Heart left ventricle (tissue), 16 donors: ENCODE measurements at places on chromosomes 4 and X.
A peak's percentile ranks its signal among the peaks of the same experiment; 100 is the strongest.

DNA sequence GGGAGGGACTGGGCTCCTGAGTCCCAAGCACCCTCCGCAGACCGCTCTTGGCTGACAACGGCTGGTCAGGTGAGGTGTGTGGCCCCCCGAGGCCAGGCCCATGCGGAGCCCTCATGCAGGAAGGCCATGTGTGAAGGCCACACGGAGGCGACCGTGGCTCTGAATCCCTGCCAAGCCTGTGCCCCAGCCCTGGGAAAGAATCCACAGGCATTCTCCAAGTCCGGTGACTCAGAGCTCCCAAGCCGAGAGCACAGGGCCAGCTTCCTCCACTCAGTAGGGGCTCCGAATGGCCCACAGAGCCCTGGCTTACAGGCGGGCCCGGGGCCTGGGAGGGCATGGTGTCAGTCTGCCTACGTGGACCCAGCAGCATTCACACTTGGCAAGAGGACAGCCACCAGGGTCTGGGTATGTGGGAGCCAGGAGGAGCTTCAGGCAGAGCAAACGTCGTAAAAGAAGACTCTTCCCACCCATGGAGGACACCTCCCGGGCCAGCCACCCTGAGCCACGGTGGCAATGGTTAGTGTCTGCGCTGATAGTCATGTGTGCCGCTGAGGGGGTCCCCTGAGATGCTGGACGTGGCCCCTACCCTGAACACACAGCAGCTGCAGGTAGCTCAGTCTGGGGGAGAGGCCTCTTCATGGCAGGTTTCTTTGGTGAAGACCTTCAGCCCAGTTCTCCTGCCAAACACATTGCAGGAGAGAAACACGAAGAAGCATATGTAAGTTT is 105.7 kb downstream of the PSAPL1 start:
- DNase-seq, result peak; percentile 78
- no peak overlapping the region for H3K27ac ChIP-seq
- no peaks in the 10 kb centered on the region for H3K4me1 ChIP-seq

- no peaks in the 10 kb centered on the region for H3K36me3 ChIP-seq
- H3K4me1 ChIP-seq, result no peaks in the 10 kb centered on the region
- no peaks in the 10 kb centered on the region for H3K27me3 ChIP-seq
- H3K27ac ChIP-seq, result no peak overlapping the region
These were observed 494.9 kb downstream of the IDS start for GRCh38 chrX:149010013-149010852.

- H3K36me3 ChIP-seq, result no peaks in the 10 kb centered on the region
- H3K4me3 ChIP-seq, result no peak overlapping the region
- no peaks in the 10 kb centered on the region for H3K27me3 ChIP-seq
- DNase-seq, result no peak
These were observed 1822.2 kb downstream of the STIM2 start for GRCh38 chr4:28682847-28683246.

DNA sequence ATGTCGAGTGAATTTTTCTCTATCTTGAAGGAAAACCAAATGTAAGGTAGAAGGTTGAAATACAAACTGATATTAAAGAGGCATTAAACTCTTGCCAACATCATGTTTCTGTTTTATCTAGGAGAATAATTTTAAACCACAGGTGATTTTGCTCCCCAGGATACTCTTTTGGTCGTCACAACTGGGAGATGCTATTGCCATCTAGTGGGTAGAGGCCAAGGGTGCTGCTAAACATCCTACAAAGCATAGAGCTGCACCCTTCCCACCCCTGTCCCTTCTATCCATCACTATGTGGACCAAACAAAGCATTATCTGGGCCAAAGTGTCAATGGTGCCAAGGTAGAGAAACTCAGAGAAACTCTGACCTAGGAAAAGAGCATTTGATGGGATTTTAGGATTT is 154.6 kb upstream of the MAGEB2 start:
- no peak overlapping the region for H3K4me3 ChIP-seq
- H3K4me1 ChIP-seq, result no peaks in the 10 kb centered on the region
- H3K27me3 ChIP-seq, result no peaks in the 10 kb centered on the region
- no peak overlapping the region for H3K27ac ChIP-seq
- DNase-seq, result no peak

GRCh38 chr4:139556071-139556723 is at the start of gene SETD7:
Gene SETD7 (minus strand): TSS chr4:139556219. CDS start chr4:139556137, 82 bp downstream.
- no peaks in the 10 kb centered on the region for H3K36me3 ChIP-seq
- peak within 1 kb of the TSS; percentile 98 for H3K27ac ChIP-seq
- H3K27me3 ChIP-seq, result no peaks in the 10 kb centered on the region
- DNase-seq, result peak; percentile 82

- no peak overlapping the region for H3K4me3 ChIP-seq
- H3K36me3 ChIP-seq, result no peaks in the 10 kb centered on the region
- H3K27me3 ChIP-seq, result no peaks in the 10 kb centered on the region
- DNase-seq, result no peak
These were observed 15.3 kb upstream of the HPGD start for GRCh38 chr4:174537634-174538033.
